Skeletal muscle cell (primary cell): ENCODE measurements at places on chromosomes 12 and 14.
A peak's percentile ranks its signal among the peaks of the same experiment; 100 is the strongest.

GRCh38 chr14:35682802-35683201 is 126.3 kb downstream of the RALGAPA1 start:
- no peak for DNase-seq

DNA sequence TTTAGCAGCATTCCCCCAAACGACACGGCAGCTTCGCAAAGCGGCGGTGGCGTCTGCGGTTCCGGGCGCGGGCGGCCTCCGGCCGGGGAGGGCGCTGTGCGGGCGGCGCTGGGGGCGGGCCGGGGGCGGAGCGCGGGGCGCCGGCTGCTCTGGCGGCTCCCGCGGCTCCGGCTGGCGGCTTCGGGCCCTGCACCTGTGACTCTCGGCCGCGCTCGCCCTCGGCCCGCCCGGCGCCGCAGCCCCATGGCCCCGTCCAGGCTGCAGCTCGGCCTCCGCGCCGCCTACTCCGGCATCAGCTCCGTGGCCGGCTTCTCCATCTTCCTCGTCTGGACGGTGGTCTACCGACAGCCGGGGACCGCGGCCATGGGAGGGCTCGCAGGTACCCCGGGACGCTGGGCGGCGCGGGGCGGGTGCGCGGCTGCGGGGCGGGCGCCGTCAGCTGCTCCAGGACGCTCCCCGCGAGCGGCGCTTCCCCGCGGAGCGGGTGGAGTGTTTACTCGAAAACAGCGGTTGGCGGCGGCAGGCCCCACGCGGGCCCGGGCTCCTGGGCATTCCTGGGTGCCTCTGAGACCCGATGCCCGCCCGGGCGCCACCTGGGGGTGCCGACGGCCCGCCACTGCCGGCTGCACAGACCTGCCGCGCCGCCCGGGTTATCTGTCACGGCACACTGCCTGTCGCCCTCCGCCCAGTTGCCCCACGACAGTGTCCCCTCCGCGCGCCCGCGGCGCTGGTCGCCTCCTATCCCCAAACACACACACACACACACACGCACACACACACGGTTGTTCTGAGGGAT is at the start of gene SLC48A1:
Gene SLC48A1 (plus strand): TSS at position 177 of the 796 bp plus-strand sequence. CDS start 67 bp downstream, at position 244.
- DNase-seq: no peak

- DNase-seq: no peak
Observed at GRCh38 chr12:59219148-59219547, 298.8 kb upstream of the LRIG3 start.

DNA sequence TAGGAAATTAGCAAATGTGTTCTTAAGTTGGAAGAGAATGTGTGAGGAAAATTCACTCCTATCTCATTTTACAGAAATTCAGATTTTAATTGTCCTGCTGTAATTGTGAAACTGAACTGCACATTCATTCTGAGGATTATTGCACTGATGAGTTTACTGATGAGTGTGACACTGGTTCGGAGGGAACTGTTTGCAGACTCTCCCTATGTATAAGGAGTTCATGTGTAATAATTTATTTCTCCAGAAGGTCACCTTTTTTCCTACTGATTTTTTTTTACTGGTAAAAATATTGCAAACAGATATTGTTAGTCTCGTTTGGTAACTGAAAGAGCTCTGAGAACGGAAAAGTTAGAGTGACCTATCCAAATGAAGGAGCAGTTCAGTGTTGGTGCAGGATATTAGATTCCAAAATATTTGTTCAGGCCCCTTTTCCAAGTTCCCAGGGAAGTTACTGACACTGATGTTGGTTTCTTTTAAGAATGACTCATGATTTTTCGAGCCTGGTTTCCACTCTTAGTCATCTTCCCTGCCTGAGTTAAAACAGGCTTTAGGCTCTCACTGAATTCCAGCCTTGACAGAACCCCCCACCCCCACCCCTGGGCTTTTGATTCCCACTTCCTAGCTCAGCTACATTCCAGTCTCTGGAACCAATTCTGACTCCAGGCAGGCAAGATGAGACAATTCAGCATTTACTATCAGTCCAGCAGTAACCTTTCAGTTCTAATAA is 18.4 kb downstream of the ANO6 start:
- DNase-seq: peak; percentile 96

DNA sequence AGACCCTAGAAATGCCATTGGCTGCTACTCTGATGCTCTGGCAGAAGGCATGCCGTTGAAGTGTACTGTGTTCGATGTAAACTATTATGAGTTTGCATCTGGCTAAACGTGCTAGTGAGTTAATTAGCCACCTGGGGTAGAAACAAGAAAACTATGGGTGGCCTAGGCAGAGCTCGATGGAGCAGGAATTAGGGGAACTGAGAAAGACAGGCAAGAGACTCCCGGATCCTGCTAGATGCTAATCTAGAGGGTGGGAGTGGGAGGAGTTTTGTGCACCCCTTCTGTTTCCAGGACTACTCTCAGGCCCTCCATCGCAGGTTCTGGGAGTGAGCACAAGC is 32.0 kb downstream of the TMEM63C start:
- DNase-seq: no peak

DNA sequence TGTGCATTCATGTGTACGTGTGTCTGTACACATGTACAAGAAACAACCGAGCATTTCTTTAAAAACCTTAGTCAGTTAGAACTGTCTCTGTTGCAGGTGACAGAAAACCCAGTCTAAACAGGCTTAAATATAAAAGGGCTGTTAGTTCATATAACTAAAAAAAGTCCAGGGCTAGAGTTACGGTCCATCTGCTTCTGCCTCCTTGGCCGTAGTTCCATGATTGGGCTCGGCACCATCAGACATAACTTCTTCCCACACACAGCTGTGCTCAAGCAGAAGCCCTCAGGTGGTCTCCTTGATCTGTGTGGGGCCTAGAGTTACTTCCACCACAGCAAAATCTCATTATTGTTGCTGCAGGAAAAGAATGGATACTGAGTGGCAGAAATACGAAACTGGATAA is 34.6 kb downstream of the CKB start:
- no peak for DNase-seq

GRCh38 chr12:68310370-68310769 is 21.8 kb downstream of the MDM1 start:
- peak; percentile 75 for DNase-seq

DNA sequence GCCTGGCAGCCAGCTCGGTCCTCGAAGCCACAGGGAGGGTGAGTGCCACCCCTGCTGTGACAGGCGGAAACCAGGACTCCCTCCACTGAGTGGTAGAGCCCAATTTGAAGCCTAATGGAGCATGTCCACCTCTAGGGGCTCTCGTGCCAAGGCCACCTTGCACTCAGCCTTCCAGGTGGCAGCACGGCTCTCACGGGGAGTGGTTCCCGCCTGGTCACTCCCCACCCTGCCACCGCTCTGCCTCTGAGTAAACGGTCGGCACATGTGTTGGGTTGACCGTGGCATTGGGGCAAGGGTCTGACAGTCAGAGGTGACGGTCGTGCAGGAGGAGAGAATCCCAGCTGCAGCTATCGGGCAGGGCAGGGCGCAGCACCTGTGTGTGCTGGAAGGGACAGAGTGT is 34.8 kb downstream of the IL31 start:
- no peak for DNase-seq

GRCh38 chr14:77565289-77565993 is 51.0 kb downstream of the SPTLC2 start:
- no peak for DNase-seq

- no peak for DNase-seq
Observed at GRCh38 chr12:1970331-1970900, 33.8 kb downstream of the DCP1B start.

- DNase-seq: no peak
Observed at GRCh38 chr14:98731701-98732100, 540.3 kb downstream of the BCL11B start.

- no peak for DNase-seq
Observed at GRCh38 chr12:108812324-108812723, 45.1 kb downstream of the SSH1 start.

- no peak for DNase-seq
Observed at GRCh38 chr12:51322452-51322851, 1.5 kb downstream of the BIN2 start.

DNA sequence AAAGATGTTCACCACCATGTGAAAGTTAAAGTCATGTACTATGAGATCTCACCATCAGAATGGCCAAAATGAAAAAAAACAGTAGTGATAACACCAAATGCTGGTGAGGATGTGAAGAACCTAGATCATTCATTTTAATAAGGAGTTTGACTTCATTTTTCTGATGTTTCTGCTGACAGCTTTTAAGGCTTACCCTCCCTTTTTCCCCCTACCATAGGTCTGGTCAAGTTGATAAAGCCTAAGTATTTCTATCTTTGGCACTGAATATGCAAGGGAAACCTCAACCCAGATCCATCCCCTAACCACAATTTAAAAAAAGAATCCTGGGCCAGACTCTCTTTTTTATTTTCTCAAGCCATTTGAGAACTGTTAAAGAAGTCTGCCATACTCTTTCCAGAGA is 689.6 kb upstream of the FOXG1 start:
- DNase-seq: no peak

- DNase-seq: peak; percentile 85
Observed at GRCh38 chr12:80580254-80580653, 127.2 kb upstream of the MYF6 start.

DNA sequence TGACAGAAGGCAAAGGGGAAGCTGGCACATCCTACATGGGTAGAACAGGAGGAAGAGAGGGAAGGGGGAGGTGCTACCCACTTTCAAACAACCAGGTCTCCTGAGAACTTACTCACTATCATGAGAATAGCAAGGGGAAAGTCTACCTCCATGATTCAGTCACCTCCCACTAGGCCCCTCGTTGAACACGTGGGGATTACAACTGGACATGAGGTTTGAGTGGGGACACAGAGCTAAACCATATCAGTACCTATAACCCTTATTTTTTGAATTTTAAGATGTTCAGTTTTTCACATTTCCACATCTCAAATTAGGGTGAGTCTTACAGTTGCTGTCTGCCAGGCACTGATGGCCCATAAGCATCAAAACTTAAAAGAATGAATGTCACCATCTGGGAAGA is 80.2 kb upstream of the ST8SIA1 start:
- DNase-seq: no peak

DNA sequence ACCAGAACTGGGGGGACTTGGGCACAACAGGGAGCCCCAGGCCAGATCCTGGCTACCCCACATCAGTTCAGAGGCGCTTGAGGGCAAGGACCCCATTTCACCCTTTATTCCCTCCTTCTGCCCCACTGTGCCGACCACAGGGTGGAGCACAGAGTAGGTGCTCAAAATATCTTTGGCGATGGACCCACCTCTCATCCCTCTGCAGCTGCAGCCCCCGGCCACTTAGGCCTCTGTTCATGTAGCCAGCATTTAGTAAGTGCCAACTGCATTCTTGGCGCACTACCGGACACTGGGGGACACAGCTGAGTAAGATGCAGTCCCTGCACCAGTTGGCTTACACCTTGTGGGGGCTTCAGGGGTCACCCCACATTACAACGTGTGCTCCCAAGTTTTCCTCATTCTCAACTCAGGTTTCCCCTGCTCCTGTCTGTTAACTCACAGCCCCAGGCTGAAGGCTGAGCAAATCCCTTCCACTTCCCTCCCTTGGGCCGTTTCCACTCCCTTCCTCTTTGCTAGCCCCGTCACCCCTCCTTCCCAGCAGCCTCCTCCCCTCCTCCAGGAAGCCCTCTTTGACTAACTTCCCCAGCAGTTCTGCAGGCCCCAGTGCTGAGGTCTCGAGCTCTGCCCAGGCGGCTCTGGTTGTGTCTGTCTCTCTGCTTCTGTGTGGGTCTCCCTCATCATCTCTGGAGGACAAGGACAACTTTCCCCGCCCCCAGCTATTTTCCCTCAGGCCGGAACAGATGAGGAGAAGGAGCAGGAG is 26.5 kb downstream of the KRT80 start:
- DNase-seq: no peak

GRCh38 chr12:109899783-109900751 is at the start of gene TCHP:
TSS of gene TCHP (plus strand) at chr12:109900274. CDS start at chr12:109903027, 2,753 bp downstream.
- peak; percentile 64 for DNase-seq
